G401 (cell line): ENCODE measurements at places on chromosomes 1 and 21. TPM values are rescaled to one million over a fixed set of nuclear protein-coding genes. Genes with fewer than 3 reads are reported as not detected.
A peak's percentile ranks its signal among the peaks of the same experiment; 100 is the strongest.

TMPRSS2 gene
- total RNA-seq = not detected in 2 replicates

- peak; percentile 7 for DNase-seq
Measured at GRCh38 chr1:163093579-163093978, 24.4 kb downstream of the RGS4 start.

SLC25A34 gene
- 0.75 TPM in 1 of 2 replicates, not detected in the other for total RNA-seq

GRCh38 chr1:58500043-58500442 lies 46.5 kb downstream of the OMA1 start:
- no peak for DNase-seq

GPR37L1 gene
- not detected in 2 replicates for total RNA-seq

DNA sequence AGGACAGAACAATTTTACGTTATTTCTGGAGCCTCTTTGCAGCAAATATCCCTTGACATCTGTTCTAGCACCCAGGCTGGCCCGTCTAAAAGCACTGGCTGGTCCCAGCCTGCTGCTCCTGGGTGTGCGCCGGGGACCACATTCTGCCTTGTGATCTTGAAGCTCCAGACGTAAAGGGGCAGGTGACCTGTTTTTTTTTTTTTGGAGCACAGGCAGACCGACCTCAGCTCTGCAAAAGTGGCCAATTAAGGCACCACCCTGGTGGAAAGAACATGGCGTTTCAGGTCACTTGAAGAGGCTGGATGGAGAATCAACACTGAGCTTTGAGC lies 13.8 kb upstream of the CAMTA1 start:
- DNase-seq = no peak

DNA sequence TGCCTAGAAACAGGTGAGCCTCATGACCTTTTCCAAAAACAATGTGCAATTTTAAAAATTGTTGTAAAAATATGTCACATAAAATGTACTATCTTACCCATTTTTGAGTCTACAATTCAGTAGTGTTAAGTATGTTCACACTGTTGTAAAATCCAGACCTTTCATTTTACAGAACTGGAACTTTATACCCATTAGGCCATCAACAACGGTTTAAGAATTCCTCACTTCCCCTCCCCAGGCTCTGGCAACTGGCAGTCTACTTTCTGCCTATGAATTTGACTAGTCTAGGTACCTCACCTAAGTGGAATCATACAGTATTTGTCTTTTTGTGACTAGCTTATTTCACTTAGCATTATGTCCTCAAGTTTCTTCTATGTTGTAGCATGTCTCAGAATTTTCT lies 8.6 kb downstream of the CTSE start:
- DNase-seq = no peak

GRCh38 chr1:156419854-156420204 lies 50.8 kb downstream of the RHBG start:
- DNase-seq = peak; percentile 71

DNA sequence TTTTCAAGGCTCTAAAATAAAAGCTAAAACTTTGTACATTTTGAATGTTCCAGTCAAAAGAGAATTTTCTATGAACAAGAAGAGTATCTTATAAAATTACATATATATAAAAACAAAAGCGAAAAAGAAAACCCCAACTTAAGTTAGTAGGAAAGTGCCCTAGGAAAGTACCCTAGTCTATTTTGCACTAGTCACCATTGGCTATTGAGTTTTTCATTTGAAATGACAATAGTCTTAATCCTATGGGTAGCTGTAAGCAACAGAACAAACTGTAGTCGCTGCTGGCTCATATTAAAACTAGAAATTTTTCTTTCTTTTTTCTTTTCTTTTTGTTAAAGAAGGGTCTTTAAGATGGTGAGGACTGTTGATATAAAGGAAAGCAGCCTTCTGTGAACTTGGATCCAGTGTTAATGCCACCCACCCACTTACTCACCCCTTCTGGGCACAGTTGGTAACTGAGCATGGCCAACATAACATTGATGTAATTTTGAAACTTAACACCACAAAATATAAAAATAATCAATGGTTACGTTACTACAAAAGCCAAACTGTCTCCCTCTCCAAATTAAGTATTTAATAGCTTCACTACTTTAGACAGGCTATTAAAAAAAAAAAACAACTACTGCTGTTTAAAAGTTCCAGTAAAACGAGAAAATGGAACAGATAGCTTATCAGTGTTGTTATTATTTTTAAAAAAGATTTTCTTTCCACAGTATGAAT lies 177.0 kb downstream of the EIF4G3 start:
- DNase-seq = no peak

DNA sequence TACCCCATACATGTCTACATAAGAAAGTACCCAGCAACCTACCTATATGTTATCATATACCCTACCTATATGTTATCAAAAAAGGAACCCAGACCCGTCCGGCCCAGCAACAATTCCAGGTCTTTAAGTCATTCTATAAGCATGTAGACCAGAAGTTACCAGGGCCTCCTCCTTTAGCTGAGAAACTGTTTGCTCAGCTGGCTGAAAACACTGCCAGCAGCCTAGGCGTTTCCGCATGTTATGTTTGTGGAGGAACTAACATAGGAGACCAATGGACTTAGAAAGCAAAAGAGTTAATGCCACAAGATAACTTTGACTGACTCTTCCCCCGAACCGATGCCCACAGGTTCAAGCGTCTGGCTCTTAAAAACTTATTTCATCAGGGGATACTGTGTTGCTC lies 7.1 kb upstream of the ZNF678 start:
- no peak for DNase-seq

- DNase-seq = no peak
Measured at GRCh38 chr1:38585460-38585859, 274.1 kb downstream of the RRAGC start.

GRCh38 chr1:234911787-234912186 lies 216.8 kb downstream of the TOMM20 start:
- DNase-seq = no peak

KLHL17 gene
- total RNA-seq = 23.3 and 25.4 TPM in 2 replicates

MTARC1 gene
- total RNA-seq = not detected in 2 replicates

DNA sequence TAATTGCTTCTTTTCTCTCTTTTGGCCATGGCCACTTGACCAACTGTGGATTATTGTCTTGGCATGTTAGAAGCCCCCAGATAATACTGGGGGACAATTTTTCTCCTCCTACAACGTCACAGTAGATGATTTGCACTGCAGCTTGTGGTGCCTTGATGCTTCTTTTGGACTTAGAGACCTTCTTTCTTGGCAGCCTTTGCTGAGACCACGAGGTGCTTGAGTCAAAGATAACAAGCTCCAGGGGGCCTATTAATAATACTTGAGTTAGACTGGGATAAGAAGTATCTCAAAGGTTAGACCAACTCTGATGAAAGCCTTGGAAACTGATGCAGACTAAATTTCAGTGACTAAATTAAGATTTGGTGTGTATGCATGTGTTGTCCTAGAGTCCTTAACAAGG lies 3.2 kb downstream of the PPP1R12B start:
- DNase-seq = no peak

GRCh38 chr1:98732985-98733781 lies 71.7 kb downstream of the SNX7 start:
- DNase-seq = no peak

OPRD1 gene
- not detected in 2 replicates for total RNA-seq

AMPD1 gene
- not detected in 2 replicates for total RNA-seq
